ENCODE measurements at places on chromosomes 2 and 18.

GRCh38 chr2:22795287-22795866 lies 589.6 kb upstream of the KLHL29 start:
- DNase-seq: no peak

DNA sequence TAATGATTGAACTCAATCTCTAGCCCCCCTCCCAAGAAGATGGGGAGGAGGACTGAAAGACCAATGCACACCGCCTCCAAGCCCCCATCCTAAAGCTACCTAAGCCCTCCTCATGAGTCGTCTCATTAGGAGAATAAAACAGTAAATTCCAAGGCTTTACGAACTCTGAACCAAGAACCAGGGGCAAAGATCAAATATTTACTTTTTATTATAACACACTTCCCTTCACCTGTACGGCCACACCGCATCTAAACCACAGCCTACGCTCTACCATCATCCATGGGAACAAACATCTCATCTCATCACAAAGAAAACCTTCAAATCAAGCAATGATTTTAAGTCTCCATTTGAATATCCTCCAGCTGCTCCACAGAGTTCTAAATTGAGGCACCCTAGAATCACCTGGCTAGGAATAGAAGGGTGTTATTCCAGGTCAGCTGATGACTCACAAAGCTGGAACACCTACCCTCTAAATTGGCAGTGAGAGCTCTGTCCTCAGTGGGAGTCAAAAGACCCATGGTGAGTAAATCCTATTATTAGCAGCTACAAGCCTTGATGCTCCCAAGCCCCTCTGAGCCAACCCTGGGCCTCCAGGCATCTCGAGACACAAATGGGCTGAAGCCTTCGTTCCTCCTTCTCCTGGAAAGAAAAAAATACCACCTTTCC lies 45.6 kb upstream of the BZW1 start:
- DNase-seq: peak; percentile 65

DNA sequence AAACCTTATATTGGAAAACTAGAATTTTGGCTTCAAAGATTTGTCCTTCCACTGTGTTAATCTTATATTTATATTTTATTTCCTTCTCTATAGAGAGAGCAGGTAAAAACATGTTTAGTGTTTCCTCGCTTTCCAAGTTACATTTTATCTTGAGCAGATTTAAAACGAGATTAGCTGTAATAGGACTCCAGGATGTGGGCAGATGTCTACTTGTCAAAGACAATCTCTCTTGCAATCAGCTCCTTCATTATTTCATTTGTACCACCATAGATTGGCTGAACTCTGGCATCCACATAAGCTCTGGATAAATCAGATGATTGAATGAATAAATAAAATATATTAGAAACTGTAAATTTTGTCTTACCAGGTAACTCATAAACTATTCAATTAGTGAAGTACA lies 17.5 kb upstream of the KANSL1L start:
- no peak for DNase-seq

GRCh38 chr2:230356084-230356483 lies 29.1 kb downstream of the SP140L start:
- DNase-seq: no peak

- DNase-seq: peak; percentile 68
Observed at GRCh38 chr18:79507546-79508480, 112.1 kb downstream of the NFATC1 start.

DNA sequence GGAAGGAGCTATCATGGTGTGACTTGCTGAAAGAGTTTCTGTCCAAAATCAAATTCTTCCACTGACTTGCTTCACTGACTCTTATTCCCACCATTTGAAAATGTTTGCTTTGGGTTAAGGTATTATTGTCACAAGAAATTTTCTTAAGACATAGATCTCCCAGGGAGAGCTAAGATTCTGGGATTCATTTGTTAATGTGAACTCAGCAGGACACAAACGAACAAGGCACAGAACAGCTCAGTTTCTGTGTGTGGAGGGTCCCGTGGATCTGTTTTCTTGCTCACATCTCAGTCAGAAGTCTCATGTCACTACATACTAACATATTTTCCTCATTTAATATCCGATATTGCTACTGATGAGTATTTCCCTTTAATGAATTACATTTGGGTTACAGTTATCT lies 8.2 kb upstream of the HNRNPA3 start:
- no peak for DNase-seq

- peak; percentile 1 for DNase-seq
Observed at GRCh38 chr18:40094441-40094840, 1860.6 kb upstream of the PIK3C3 start.
